Sigmoid colon (tissue), 7 donors: ENCODE measurements at places on chromosomes 1 and 21. TPM values are rescaled to one million over a fixed set of nuclear protein-coding genes. Genes with fewer than 3 reads are reported as not detected.

Gene SYT2
- total RNA-seq: not detected

Gene CCDC17
- 1.4 TPM for total RNA-seq

- H3K36me3 ChIP-seq: no peaks in the 10 kb centered on the region
- no peak for DNase-seq
- peaks cover 34% of the 10 kb centered on the region for H3K27me3 ChIP-seq
These were observed 1.6 kb upstream of the PFKL start for GRCh38 chr21:44298301-44298700.

DNA sequence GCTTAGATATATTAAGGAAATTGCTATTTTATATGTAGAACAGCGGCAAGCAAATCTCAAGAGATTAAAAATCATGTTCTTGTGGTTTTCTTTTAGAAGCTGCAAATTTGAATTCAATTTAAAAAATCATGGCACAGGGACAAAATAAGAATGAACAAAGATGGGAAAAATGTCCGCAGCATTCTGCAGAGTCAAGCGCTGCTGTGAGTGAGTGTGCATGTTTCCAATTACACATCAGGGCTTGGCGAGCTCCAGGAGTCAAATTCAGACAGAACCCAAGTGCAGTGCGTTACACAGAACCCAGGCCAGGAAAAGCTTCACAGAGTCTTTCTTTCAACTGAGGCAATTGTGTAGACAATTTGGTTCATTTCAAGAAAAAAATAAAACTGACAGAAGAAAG lies 33.3 kb upstream of the ERG start:
- H3K4me1 ChIP-seq: no peaks in the 10 kb centered on the region
- DNase-seq: peak; percentile 68
- no peaks in the 10 kb centered on the region for H3K36me3 ChIP-seq
- no peaks in the 10 kb centered on the region for H3K27me3 ChIP-seq
- H3K4me3 ChIP-seq: no peak overlapping the region
- H3K27ac ChIP-seq: no peak overlapping the region

GRCh38 chr1:154998818-154999570 lies 3.6 kb upstream of the ZBTB7B start:
- peak overlapping the region; percentile 94 for H3K4me3 ChIP-seq
- H3K4me1 ChIP-seq: no peaks in the 10 kb centered on the region
- H3K27me3 ChIP-seq: no peaks in the 10 kb centered on the region
- peak; percentile 87 for DNase-seq
- no peaks in the 10 kb centered on the region for H3K36me3 ChIP-seq

DNA sequence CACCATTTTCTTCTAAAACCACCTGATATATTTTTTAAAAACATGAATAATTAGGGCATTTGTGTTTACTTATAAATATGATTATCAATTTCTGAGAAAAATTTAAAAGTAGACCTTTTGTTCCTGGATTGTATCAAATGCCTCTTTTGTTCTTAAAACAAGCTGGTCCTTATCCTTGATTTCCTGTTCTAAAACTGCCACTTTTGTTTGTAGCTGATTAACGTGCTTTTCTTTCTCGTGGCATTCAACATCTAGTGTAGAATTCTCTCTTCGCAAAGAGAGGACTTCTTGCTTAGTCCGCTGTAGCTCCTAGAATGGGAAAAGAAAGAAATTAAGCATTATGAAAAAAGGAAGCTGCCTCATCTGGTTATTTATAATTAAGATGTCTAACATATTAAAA lies 25.0 kb downstream of the SASS6 start:
- H3K36me3 ChIP-seq: peaks cover 58% of the 10 kb centered on the region
- H3K27me3 ChIP-seq: no peaks in the 10 kb centered on the region
- DNase-seq: no peak
- H3K4me3 ChIP-seq: no peak overlapping the region
- no peak overlapping the region for H3K27ac ChIP-seq

- H3K36me3 ChIP-seq: peaks cover 19% of the 10 kb centered on the region
- no peaks in the 10 kb centered on the region for H3K27me3 ChIP-seq
- no peak overlapping the region for H3K27ac ChIP-seq
- no peak overlapping the region for H3K4me3 ChIP-seq
- no peaks in the 10 kb centered on the region for H3K4me1 ChIP-seq
- DNase-seq: no peak
These were observed 23.1 kb downstream of the CRYZL1 start for GRCh38 chr21:33618407-33618806.

DNA sequence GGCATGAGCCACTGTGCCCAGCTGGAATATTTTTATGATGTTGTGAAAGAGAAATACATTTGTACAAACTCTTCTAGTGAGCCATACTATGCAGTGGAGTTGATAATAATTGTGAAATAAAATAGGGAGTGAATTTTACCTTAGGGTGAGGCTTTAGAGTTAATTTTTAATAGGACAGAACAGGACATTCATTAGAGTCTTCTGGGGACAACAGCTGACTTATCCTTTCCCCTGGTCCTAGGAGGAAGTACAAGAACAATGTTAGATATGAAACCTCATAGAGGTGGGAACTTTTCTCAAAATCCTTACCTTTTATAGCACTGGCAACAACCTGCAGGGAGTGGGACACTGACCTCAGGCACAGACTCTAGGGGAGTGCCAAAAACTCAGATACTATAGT lies 21.9 kb downstream of the HAO2 start:
- no peak for DNase-seq
- H3K36me3 ChIP-seq: no peaks in the 10 kb centered on the region
- H3K4me1 ChIP-seq: no peaks in the 10 kb centered on the region
- no peak overlapping the region for H3K4me3 ChIP-seq
- H3K27me3 ChIP-seq: no peaks in the 10 kb centered on the region
- H3K27ac ChIP-seq: no peak overlapping the region

Gene ANKRD34A
- total RNA-seq: 1.9 TPM

DNA sequence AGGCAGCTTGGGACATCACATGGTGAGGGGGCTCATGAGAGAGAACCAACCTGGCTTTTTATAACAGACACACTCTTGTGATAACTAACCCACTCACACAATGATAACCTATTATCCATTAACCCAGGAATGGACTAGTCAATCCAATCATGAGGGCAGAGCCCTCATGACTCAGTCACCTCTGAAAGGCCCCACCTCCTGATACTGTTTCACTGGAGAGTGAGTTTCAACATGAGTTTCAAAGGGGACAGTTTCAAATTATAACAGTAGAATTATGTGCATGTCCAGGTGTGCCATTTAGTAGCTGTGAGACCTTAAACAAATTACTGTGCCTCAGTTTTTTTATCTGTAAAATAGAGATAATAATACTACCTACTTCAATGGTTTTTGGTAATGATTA lies 47.6 kb upstream of the PPP2R5A start:
- H3K4me3 ChIP-seq: no peak overlapping the region
- H3K27me3 ChIP-seq: no peaks in the 10 kb centered on the region
- peaks cover 40% of the 10 kb centered on the region for H3K4me1 ChIP-seq
- H3K36me3 ChIP-seq: no peaks in the 10 kb centered on the region
- DNase-seq: no peak

DNA sequence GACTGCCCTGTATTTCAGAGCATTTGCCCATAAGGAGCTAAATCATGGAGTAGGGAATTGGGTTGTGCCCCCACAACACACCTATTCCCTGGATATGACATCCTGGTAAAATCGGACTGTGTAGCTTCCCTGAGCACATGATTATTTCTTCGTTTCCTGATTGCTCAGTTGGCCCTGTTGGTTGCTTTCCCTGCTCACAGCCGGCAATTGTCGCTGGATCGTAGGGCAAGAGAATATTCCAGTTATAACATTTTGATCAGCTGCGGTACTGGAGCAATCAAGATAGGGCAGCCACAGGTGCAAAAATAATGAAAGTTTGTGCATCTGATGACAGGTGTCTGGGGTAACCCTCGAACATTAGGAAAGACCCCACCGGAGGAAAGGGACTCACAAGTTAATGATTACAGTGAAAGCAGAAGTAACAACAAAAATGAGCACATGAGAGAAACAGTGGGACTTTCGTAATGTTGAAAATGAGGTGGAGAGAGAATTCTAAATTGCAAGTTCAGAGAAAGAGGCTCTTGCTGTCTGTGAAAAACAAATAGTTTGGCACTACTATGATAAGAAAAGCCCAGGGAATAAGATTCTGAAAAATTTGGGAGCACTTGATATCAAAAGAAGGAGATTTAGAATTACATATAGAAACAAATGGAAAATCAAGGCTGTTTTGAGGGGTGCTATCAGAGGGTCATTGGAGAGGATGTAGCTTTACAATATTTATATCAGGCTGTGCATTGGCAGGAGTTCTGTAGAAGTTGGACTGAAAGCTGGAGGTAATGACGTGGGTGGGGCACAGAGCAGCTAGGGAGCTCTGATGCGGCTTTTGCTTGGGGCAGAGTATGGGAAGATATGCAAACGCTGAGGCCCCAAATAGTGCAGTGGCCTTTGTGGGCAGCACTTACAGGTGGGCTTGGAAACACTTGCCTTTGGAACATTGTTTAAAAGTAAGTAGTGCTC lies at the start of gene MAB21L3:
Gene MAB21L3, plus strand, starts transcription at position 833 of the 957 bp plus-strand sequence. CDS start 1,217 bp downstream, outside the sequence.
- no peak for DNase-seq
- H3K4me3 ChIP-seq: no peak within 1 kb of the TSS
- H3K27me3 ChIP-seq: no peaks in the 10 kb centered on the region
- H3K4me1 ChIP-seq: no peaks in the 10 kb centered on the region

Gene DNAI4
- 12.1 TPM for total RNA-seq

Gene TAL1
- 3.9 TPM for total RNA-seq

DNA sequence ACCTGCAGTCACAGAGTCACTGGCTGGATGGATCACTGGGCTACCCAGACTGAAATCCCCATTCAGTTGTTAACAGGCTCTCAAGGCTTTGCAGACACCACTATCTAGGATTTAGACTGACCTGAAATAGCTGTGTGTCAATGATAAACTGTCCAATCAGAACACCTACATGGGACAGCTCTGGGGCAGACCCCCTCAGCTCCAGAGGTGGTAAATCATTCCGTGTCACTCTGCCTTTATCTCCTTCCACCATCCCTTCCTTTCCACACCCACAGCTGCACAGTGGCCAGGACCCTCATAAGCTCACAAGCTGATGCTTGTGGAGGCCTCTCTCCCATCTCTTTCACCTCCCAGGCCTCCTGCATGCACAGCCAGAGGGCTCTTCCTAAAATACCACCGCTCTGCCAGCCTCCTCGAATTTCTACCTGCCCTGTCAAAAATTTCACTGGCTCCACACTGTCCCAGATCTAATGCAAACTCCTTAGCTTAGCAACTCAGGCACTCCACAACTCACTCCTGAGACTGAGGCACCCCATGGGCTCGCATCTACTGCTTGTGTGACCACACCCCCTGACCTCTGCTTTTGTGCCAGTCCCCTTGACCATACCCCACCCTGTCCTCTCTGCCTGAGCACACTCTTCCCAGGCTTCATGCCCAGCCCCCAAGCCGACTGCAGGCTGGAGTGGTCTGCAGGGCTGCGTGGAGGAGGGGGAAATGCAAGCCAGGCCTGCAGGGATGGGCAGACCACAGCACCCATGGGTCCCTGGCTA lies 5.8 kb downstream of the CAPZB start:
- peaks cover 98% of the 10 kb centered on the region for H3K4me1 ChIP-seq
- H3K27me3 ChIP-seq: no peaks in the 10 kb centered on the region
- DNase-seq: no peak
- H3K36me3 ChIP-seq: no peaks in the 10 kb centered on the region

DNA sequence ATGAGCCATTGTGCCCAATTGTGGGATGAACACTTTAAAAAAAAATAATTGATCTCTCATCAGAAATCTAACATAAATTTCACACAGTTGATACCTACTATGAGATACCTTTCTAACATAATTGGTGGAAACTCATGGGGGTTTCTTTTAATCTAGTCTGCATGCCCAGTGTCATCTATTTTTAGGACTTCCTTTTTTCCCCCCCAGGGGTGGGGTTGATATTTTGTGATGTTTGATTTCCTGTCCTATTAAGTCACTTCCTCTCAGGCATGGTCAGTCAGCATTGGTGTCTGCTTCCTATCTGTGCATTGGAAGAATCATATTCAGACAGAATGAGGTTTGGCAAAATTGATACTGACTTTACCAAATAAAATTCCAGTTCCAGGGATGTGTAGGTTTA lies 21.5 kb downstream of the NFYC start:
- peak overlapping the region; percentile 85 for H3K27ac ChIP-seq
- H3K4me3 ChIP-seq: no peak overlapping the region
- H3K27me3 ChIP-seq: no peaks in the 10 kb centered on the region
- DNase-seq: no peak
- no peaks in the 10 kb centered on the region for H3K4me1 ChIP-seq
